Diencephalon (tissue), 1 donor: ENCODE measurements at places on chromosomes 5 and 9. TPM values are rescaled to one million over a fixed set of nuclear protein-coding genes. Genes with fewer than 3 reads are reported as not detected.

Gene SLCO4C1
- total RNA-seq: 0.92 TPM

Gene SLC4A9
- 0.23 TPM for total RNA-seq

Gene PPP2R2B
- total RNA-seq: 134 TPM

Gene MSMP
- not detected for total RNA-seq

Gene CMBL
- total RNA-seq: 12.0 TPM

Gene PCDHA1
- total RNA-seq: 13.8 TPM

Gene GALNT10
- total RNA-seq: 14.8 TPM

Gene TAS2R1
- not detected for total RNA-seq

Gene RANBP3L
- total RNA-seq: 15.5 TPM

Gene GNA14
- total RNA-seq: 1.4 TPM

Gene LCP2
- 2.5 TPM for total RNA-seq

Gene AHRR
- 1.6 TPM for total RNA-seq

Gene ITK
- total RNA-seq: 0.23 TPM

Gene BTNL3
- not detected for total RNA-seq

Gene TAF11L10
- total RNA-seq: not detected

Gene SHROOM1
- total RNA-seq: 2.3 TPM

Gene FAM81B
- total RNA-seq: 14.8 TPM

Gene CD180
- total RNA-seq: 1.2 TPM

Gene CER1
- 0.69 TPM for total RNA-seq

Gene THBS4
- 11.8 TPM for total RNA-seq

Gene DAB2IP
- total RNA-seq: 22.6 TPM

Gene AFAP1L1
- 5.5 TPM for total RNA-seq

Gene CXCL14
- total RNA-seq: 10.6 TPM

Gene ANKRD31
- total RNA-seq: 1.2 TPM

Gene ASS1
- 49.4 TPM for total RNA-seq

Gene IFNE
- not detected for total RNA-seq

Gene COL5A1
- 6.9 TPM for total RNA-seq

Gene IL33
- total RNA-seq: 17.5 TPM

Gene PCDHB2
- total RNA-seq: 12.7 TPM

Gene TUBB4B
- 213 TPM for total RNA-seq

Gene RMI1
- 17.8 TPM for total RNA-seq

Gene PCDHGB7
- total RNA-seq: 18.2 TPM

Gene INSYN2B
- 7.4 TPM for total RNA-seq

Gene SLC28A3
- 0.23 TPM for total RNA-seq

Gene SARDH
- 4.2 TPM for total RNA-seq

Gene STK32A
- total RNA-seq: 25.4 TPM

Gene ST8SIA4
- 76.1 TPM for total RNA-seq

Gene PTPRD
- 248 TPM for total RNA-seq
